Pancreas (tissue), 10 donors: ENCODE measurements at places on chromosomes 7 and 10.

DNA sequence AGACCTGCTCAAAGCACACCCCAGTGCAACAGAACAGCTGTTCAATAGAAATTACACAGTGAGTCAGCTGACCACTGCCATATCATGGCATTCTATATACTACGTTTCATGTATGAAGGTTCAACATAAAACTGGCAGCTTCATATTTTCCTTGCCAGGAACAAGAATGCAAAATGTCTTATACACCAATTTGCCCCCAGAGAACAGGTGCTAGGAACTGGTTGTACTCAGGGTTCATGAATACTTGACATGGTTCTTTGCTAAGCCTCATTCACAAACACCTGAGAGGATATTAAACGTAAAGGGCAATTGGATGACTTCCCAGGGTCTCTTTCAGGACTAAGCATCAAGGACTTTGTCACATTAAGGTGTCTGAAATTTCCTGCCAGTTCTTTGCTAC, 6.9 kb downstream of the MYOF start:
- DNase-seq, result no peak

GRCh38 chr7:116425647-116426209, 73.8 kb upstream of the CAV2 start:
- no peak for DNase-seq

GRCh38 chr10:14770927-14771326, 3.8 kb downstream of the FAM107B start:
- DNase-seq, result no peak

GRCh38 chr7:22326181-22326580, 30.8 kb downstream of the RAPGEF5 start:
- no peak for DNase-seq

GRCh38 chr7:158251061-158251965, 336.3 kb downstream of the PTPRN2 start:
- no peak for DNase-seq

DNA sequence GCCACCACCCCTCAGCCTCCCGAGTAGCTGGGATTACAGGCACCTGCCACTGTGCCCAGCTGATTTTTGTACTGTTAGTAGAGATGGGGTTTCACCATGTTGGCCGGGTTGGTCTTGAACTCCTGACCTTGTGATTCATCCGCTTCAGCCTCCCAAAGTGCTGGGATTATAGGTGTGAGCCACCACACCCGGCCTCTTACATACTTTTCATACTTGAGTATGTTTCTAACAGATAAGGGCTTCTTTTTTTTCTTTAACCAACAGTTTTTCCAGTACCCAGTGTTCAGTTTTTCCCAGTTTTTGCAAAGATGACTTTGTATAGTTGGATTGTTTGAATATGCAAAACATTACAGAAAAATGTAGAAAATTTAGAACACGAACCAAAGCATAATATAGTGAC, 7.7 kb downstream of the EIF4H start:
- no peak for DNase-seq

GRCh38 chr7:70700055-70700940, 431.6 kb upstream of the GALNT17 start:
- no peak for DNase-seq

DNA sequence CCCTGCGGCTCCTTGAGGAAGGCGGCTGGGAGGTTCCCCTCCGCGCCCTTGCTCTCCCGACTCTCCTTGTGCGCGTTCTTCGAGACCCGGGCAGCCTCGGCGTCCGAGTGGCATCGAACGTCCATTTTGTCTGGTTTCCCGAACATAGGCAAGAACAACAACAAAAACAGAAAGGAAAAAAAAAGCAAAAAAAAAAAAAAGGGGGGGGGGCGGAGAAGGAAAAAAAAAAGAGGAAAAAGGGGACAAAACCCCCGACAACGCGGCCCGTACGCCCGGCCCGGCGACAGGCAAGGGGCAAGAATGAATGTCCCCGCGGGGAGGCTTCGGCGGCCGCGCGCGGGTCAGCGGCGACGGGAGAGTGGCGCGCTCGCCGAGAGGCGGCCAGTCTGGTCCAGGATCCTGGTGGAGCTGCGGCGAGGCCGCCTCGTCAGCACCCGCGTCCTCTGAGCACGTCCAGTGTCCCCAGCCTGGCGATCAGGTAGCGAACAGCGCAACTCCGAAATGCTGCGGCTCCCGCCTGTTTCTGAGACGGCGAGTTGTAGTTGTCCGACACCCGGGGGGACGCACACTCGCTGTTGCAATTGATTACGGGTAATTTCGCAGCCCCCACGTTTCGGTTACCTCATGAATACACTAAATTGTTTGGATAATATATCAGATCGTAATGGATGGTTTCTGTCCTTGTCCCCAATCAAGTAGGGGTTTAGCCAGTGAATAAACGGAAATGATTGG, at the start of gene VAX1:
VAX1 (minus strand) TSS at position 360 of the 732 bp plus-strand sequence; CDS start at position 146, 214 bp downstream.
- no peak for DNase-seq

- DNase-seq, result no peak
Measured at GRCh38 chr7:149707448-149707886, 65.9 kb downstream of the ZNF467 start.

DNA sequence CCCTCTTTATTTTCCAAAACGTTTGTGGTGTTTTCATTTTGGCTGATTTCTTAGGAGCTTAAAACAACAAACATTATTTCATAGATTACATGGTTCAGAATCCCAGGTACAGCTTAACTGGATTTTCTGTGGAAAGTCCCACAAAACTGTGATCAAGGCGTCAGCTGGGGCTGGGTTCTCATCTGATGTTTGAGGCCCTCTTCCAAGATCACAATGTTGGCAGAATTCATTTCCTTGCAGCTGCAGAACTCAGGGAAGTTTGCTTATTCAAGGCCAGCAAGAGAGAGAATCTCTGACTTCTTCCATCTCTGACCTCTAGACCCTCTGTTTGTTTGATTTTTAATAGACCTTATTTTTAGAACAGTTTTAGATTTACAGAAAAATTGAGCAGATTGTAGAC, 108.4 kb upstream of the AGK start:
- no peak for DNase-seq

- DNase-seq, result no peak
Measured at GRCh38 chr7:122975341-122975740, 20.2 kb downstream of the TAS2R16 start.

- no peak for DNase-seq
Measured at GRCh38 chr10:122342293-122343134, 32.0 kb upstream of the PLEKHA1 start.

DNA sequence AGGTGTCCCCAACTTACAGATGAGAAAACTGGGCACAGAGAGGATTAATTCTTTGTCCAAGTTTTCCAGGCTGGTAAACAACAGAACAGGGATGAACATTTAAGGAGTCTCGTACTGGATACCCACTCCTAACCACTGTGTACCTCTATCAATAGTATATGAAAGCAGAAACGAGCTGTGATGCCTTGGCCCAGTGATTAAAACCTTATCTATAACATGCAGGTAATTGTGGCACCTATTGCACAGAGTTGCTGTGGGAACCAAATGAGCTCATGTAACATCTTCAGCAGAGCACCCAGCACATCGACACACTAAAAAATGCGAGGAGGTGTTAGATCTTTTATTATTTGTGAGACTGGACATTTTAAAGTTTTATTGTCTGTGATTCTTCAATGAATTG, 1.6 kb downstream of the TMEM273 start:
- no peak for DNase-seq

- DNase-seq, result no peak
Measured at GRCh38 chr7:137718355-137718754, 128.4 kb downstream of the DGKI start.

GRCh38 chr7:134845461-134845860, 66.0 kb downstream of the CALD1 start:
- no peak for DNase-seq

GRCh38 chr7:3739983-3740382, 438.9 kb downstream of the SDK1 start:
- no peak for DNase-seq

DNA sequence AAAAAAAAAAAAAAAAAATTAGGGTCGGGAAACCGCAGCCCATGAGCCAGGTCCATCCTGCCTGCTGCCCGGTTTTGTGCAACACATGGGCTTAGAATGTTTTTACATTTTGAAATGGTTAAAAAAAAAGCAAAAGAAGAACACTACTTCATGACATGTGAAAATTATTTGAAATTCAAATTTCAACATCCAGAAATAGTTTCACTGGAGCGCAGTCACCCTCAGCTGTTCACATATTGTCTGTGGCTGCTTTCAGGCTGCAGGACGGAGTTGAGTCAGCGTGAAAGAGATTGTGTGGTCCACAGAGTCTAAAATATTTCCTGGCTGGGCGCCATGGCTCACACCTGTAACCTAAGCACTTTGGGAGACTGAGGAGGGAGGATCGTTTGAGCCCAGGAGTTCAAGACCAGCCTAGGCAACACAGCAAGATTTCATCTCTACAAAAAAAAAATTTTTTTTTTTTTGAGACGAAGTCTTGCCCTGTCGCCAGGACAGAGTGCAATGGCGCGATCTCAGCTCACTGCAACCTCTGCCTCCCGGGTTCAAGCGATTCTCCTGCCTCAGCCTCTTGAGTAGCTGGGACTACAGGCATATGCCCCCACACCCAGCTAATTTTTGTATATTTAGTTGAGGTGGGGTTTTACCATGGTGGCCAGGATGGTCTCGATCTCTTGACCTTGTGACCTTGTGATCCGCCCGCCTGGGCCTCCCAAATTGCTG, 63.9 kb upstream of the ECHDC3 start:
- DNase-seq, result no peak

GRCh38 chr10:75367021-75367487, 34.5 kb downstream of the ZNF503 start:
- DNase-seq, result no peak

GRCh38 chr7:90626013-90626412, 29.9 kb downstream of the CDK14 start:
- DNase-seq, result no peak
